ENCODE measurements at places on chromosomes 6 and 20.

DNA sequence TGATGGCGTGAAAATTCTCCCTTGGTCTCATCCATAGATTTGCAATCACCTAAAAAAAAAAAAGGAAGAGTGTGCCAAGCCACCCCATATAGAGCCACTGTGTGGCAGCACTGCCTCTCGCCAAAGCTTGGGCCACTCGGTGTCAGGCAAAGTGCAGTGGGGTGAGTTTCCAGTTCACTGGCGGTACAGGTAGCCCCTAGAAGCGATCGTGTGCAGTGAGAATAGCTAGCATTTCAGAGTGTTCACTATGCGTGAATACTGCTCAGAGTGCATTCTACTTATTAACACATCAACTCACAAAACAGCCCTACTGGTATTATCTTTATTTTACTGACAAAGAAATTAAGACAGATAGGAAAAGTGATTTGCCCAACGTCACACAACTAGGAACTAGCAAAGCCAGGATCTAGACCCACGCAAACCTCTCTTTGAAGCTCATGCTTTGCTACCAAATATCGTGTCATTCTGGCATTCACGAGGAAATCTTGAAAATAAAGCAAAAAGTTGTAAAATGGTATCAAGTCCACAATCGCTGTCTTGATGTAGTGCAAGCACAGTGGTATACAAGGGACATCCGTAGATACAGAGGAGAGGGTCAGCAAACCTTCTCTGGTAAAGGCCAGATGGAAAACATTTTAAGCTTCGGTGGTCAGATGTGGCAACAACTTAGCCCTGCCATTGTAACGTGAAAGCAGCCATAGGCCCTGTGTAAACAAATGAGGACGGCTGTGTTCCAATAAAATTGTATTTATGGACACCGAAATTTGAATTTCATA lies 10.4 kb upstream of the GCNT2 start:
- peak; percentile 17 for DNase-seq

GRCh38 chr6:134407791-134408190 lies 89.9 kb upstream of the SGK1 start:
- DNase-seq = no peak

- no peak for DNase-seq
Observed at GRCh38 chr6:121190122-121190521, 144.2 kb downstream of the TBC1D32 start.

- no peak for DNase-seq
Observed at GRCh38 chr6:149843051-149843633, 21.0 kb downstream of the LRP11 start.

DNA sequence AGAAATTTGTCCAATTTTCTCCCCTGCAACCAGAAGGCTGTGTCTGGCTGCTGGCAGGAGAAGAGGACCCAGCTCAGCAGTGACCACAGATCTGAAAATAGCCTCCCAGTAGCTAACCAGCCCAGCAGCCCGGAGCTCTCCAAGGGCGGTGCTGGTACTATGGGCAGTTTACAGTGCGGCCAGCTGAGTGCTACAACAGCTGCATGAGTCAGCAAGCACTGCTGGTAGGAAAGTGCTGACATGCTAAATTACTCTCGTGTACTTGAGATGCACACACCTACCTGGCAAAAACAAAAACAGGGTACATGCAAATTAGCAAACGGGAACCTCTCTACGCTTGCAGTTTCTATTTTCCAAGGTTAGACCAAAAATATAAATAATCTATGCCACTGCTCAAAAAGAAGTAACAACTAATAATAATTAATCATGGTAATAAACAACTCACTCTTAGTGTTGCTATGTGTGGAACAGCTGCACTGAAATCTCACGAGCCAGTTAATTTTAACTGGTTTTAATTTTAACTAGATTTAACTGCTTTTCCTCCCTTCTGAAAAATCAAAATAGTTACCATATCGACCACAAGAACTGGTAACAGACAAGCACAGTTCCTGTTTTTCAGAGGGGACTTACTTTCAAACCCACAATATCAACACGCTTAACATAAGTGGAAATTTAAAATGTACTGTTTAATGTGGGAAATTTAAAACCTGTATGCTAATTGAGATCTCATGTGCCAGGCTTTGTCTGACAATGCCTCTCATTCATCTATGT lies 10.8 kb downstream of the BACH2 start:
- DNase-seq = peak; percentile 56

- no peak for DNase-seq
Observed at GRCh38 chr6:160439751-160440150, 91.6 kb downstream of the SLC22A3 start.

DNA sequence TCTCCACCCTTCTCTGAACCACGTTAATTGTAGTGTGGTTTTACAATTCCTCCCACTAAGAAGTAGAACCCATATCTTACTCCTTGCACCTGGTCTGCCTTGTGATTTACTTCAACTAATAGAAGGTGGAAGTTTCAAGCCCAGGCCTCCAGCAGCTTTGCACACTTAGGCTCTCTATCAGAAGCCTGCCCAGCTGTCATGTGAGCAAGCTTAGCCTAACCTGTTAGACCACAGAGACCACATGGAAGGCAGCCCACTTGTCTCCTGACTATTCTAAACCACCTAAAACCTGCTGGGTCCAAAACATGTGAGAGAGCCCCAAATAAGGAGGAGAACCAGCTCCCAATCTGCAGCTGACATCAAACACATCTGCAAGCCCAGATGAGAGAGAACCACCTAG lies 127.6 kb upstream of the BTBD3 start:
- DNase-seq = no peak

GRCh38 chr20:49460916-49461315 lies 21.6 kb downstream of the KCNB1 start:
- no peak for DNase-seq

DNA sequence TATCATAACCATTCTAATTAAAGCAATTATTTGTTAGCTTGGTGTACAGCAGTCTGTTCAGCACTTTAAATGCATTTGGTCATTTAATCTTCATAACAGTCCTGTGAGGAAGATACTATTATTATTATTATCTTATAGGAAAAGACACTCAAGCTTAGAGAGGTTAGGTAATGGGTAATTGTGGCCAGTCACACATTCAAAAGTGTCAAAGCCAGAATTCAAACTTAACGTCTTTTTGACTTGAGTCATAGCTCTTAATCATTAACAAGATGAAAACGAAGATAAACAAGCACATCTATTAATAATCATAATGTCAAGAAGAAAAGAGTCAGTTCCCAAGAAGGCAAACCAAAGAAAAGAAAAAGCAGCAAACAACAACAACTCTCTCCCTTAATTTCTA lies 251.0 kb downstream of the SYNE1 start:
- no peak for DNase-seq

- no peak for DNase-seq
Observed at GRCh38 chr6:9646342-9647070, 768.4 kb downstream of the TFAP2A start.

DNA sequence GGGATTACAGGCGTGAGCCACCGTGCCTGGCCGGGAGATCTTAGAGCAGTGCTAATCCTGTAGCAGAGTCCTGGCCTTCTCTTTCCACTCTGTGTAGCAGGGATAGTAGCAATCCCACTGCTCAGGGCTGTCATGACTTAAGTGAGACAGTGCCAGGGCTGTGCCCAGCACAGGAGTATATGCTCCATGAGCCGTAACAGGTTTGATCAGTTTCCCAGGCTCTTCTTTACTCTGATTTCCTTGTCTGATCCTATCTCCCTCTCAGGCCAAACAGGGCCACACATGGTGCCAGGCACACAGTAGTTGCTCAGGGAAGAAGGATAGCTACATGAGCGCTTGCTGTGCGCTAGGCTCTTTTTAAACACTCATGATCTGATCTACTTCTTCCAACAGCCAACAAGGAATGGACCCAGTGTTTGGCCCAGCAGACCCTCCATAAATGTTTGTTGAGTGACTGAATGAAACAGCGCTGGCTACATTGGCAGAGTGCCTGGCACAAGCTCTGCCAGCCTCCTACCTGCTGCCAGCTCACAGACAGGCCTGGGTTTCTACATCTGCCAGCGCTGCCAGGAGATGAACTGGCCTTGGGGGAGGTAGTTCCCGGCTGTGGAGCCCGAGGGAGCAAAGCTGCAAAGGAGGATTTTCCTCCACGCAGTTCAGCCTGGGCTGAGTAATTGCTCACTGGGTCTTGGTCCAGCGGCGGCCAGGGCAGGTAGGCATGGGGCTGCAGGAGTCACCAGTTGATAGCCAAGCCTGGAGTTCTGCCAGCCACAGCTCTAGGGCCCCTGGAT lies 36.9 kb downstream of the SNAI1 start:
- no peak for DNase-seq

DNA sequence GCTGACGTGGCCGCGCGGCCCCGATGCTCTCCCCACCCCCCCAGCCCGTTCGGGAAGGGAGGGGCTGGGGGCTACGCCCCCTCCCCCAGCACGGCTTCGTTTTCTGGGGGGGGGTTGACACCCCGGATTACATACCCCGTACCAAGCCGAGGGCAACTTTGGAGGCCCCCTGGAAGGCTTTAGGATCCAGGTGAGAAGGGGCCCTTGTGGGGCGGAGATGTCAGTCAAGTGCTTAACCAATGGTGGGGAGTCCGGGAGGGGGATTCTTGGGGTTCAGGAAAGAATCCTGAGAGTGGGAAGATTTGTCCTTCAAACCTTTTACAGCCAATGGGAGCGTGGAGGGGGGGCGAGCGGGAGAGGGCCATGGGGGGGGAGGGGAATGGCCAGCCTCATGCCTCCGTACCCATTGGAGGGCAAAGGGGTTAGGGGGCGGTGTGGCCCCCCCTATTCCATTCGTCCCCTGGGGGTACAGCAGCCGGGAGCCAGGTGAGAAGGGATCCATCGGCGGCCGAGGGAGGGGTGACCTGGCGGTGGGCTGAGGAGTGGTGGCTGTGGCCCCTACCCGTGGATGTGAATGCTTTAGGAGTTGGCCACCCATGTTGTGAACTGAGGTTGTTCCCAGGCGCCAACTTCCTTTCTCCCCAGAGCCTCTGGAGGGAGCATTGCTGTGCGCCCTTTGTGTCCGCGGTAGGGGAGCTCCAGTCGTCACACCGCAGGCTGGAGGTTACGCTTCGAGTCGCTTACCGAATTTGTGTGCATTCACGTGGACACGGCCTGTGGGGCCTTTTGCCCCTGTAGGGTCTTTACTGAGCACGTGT lies 682 bp downstream of the BRD2 start:
- peak; percentile 84 for DNase-seq

GRCh38 chr6:38155144-38155543 lies 335.6 kb downstream of the ZFAND3 start:
- no peak for DNase-seq

- no peak for DNase-seq
Observed at GRCh38 chr6:56343295-56343694, 95.9 kb upstream of the COL21A1 start.

DNA sequence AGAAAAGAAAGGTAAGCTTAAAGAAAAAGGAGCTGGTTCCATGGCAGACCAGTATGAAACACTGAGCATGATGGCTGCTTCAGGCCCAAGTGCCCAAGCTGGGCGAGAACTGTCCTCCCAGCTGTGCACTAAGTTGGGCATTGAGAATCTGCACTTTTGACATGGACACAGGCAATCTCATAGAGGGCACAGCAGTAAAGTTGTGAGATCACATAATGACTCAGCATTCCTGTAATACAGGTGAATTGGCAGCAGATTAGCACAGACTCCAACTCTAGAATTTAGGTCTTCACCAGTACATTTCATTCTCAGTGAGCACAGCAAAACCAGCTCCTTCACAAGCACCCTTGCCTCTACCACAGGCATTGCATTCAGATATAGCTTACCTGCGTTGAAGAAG lies 343.4 kb downstream of the PKHD1 start:
- DNase-seq = peak; percentile 82

DNA sequence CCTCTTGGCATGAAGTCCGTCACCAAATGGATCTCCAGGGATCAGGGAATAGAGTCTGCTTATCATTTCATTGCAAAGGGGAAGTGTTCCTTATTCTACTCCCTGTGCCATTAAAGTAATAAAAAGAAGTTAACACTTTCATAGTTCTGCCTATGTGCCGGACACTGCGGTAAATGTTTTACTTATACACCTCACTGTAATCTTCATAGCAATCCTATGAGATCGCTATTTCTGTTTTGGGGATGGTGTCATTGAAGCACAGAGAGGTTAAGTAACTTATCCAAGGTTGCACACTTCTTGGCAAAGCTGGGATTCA lies 177.7 kb downstream of the TSHZ2 start:
- no peak for DNase-seq

DNA sequence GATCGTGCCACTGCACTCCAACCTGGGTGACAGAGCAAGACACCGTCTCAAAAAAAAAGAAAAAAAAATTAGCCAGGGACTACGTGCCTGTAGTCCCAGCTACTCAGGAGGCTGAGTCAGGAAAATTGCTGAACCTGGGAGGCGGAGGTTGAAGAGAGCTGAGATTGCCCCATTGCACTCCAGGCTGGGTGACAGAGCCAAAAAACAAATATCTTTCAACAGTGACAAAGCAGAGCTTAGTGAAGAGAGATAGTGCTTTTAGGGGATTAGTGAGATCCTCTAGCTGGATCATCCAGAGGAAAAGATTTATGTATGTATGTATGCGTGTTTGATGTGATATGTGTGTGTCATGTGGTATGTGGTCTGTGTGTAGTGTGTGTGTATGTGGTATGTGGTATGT lies 56.6 kb downstream of the IL22RA2 start:
- DNase-seq = no peak

DNA sequence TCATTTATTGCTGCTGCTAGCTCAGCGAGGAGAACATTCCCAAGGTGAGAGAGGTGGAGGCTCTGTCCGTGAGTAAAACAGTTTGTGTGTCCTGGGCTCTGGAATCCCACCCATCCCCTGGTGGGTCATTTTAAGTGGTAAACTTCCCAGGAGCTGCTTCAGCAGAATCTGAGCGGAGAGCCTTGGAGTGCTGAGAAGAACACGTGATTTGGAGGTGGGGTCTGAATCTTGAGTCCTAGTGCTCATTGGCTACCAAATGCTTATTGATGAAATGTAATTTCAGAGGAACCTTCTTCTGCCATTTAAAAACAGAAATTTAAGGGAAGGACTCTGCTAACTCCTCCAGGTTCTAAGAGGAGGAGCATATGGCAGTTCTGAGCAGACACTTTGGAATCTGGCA lies 132.4 kb downstream of the CDH26 start:
- DNase-seq = no peak

DNA sequence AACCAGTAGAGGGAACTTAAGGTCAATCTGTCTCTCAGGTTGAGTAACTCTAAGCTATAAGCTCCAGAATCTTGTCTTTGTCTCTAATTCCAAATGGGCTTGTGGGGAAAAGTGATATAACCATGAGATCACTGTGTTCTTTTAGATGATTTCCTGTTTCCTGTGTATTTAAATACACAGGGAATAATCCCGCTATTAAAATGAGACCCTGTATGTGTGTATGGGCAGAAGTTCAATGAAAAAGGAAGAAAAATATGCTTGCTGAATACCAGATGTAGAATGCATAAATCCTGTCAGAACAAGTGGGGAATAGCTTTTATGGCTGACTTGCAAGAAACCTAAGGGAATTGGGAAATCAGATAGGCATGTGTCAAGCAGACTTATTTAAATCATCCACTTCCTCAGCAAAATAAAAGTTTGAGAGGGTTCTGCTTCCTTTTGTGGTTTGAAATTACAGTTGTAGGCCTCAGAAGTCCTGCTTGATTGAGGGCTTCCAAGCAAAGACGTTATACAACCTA lies 164.7 kb upstream of the PDE7B start:
- DNase-seq = no peak

- peak; percentile 77 for DNase-seq
Observed at GRCh38 chr6:40425192-40425919, 161.8 kb downstream of the LRFN2 start.

- peak; percentile 1 for DNase-seq
Observed at GRCh38 chr6:4102687-4103244, 23.8 kb upstream of the FAM217A start.

Measured in NCI-H510A treated with DMSO at 0.1 percent for 48 hours (cell line).